ENCODE measurements at places on chromosomes 1 and 21.

GRCh38 chr1:43275826-43276620, 6.2 kb downstream of the TMEM125 start:
- DNase-seq: no peak

- DNase-seq: peak; percentile 31
These were observed 38.4 kb upstream of the SPAG17 start for GRCh38 chr1:118223426-118223825.

DNA sequence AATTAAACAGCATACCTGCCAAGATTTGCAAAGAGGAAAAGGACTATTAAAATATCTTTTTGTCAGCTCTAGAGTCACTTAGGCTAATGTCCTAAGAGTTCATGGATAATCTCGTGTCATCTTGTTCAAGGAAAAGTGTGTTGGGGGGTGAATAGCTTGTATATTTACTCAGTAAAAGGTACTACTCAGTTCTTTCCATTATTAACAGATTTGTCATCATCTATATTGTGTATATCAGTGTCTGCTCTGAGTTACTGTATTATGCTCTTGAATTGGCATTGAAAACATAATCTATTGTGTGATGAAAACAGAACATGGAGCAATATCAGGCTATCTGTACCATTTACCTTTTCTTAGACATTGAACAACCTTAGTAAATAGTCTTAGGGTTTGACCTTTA, 41.9 kb downstream of the SMG7 start:
- no peak for DNase-seq

DNA sequence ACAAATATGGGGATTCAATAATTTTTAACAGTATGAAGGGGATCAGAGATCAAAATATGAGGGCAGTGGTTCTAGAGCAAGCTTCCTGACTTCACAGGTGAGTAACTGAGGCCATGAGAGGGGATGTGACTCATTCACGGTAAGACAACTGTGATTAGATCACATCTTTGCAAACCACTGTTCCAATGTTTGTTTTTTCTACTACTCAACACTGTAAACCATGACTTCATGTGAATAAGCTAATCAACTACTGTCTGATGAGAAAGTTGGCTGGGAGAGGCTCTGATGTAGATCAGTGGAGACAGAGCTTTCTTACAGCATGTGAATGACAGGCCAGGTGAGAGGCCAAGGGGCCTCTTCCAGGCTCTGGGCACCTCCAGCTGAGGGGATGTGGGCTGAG, 84.7 kb downstream of the BRINP2 start:
- peak; percentile 7 for DNase-seq

GRCh38 chr1:244653439-244654107, 647 bp downstream of the DESI2 start:
- peak; percentile 36 for DNase-seq

Measured in EH (cell line).